Cardiac muscle cell (in vitro differentiated cells and primary cell): ENCODE measurements at places on chromosomes 12 and 14. TPM values are rescaled to one million over a fixed set of nuclear protein-coding genes. Genes with fewer than 3 reads are reported as not detected.

- DNase-seq = no peak
Measured at GRCh38 chr14:70721542-70721941, 79.8 kb downstream of the TTC9 start.

- no peak for DNase-seq
Measured at GRCh38 chr14:22113401-22113800, 439.8 kb upstream of the OR4E1 start.

The MBIP gene
- total RNA-seq = 12.6 and 13.1 TPM in 2 replicates

The RIN3 gene
- 0.81 and 5.4 TPM in 2 replicates for total RNA-seq

DNA sequence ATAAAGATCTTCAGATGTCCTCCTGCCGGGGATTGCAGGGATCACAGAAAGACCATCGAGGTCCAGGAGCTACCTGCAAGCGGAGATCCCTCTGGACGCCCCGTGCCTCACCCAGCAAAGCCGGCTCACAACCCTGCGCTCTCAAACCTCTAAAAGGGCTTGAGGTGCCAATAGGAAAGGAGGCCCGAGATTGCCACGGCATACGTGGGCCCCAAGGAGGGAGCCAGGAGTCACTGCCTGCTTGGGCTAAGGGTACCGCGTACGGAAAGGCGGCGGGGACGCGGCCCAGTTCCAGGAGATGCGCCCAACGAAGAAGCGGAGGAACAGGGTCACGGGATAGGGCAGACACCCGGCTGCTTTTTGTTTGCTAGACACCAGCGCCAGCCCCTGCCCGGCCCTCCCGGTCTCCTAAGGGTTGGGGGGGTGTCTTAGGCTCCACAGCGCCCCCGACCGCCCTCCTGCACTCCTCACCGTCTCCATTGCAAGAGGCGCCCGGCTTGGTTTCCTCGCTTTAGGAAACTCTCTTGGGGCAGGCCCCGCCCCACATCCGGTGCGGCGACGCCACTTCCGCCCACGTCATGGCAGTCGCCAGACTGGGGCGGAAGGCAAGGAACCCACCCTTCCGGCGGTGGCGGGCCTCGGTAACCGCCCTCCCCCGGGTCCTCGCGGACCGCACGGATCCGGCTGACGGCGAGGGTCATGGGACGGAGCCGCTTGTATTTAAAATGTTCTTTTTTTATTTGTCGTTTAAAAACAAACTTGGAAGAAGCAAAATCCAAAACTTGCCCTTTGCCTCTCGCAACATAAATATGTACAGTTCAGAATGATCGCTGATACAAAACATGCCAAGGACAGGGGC is at the start of gene PRKAG1:
Gene PRKAG1 (minus strand): TSS at position 516 of the 859 bp plus-strand sequence. CDS start 36 bp downstream, at position 480.
- DNase-seq = peak; percentile 99

The ELK3 gene
- 5.1 and 9.6 TPM in 2 replicates for total RNA-seq

DNA sequence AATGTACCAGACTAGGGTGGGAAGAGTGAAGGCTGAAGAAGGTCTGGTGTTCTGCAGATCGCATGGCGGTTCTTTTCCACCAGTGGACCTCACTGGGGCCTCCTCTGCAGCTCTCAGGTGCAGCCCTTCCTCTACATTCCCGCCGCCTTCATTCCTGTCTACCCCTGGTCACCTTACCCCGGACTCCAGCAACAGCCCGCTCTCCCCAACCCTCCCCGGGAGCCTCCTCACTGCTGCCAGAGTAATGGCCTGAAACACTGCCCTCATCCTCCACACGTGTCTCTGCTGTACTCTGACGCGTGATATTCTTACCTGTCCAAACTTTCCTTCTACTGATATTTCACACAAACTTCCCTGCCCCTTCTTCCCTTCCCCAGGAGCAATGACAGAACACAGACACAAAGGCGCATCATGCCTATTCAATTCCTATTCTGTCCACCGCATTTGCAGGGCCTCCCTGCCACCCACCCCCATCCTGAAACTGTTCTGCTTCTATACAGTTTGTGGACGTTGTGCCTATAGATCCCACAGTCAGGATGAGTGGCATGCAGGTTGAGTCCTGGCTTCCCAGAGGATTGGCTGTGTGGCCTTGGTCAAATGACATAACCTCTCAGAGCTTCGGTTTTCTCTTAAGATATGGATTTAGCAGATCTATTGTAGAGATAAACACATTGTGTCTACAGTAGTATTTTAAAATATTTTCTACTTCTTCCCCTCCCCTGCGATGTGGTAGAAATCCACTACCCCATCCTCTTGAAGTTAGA is 1.7 kb upstream of the NUAK1 start:
- no peak for DNase-seq

GRCh38 chr12:90304231-90304630 is 595.6 kb upstream of the ATP2B1 start:
- no peak for DNase-seq

GRCh38 chr14:33643426-33644181 is 307.3 kb downstream of the EGLN3 start:
- DNase-seq = no peak

The SLC7A8 gene
- 9.2 and 14.1 TPM in 2 replicates for total RNA-seq

The ZDHHC22 gene
- 0.12 and 0.25 TPM in 2 replicates for total RNA-seq

The ESYT1 gene
- total RNA-seq = 103 and 107 TPM in 2 replicates

DNA sequence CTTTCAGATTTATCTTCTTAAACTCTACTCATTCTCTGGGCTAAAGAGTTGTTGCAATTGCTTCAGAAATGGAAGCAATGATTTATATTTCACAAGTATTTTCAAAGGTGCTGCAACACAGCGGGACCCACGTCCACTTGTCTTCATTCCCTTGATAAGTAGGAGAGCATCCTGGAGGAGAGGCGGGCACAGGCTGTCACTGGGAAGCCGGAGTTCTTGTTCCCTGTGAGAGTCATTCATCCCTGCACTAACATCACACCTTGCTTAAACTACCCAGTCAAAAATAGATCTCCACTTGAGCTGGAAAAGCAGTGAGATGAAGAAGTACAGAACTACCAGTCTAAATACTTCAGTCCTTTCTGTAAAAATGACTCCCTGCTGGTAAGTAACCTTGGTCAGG is 160.5 kb upstream of the RASSF8 start:
- no peak for DNase-seq

The AKAP6 gene
- 21.8 and 23.1 TPM in 2 replicates for total RNA-seq

DNA sequence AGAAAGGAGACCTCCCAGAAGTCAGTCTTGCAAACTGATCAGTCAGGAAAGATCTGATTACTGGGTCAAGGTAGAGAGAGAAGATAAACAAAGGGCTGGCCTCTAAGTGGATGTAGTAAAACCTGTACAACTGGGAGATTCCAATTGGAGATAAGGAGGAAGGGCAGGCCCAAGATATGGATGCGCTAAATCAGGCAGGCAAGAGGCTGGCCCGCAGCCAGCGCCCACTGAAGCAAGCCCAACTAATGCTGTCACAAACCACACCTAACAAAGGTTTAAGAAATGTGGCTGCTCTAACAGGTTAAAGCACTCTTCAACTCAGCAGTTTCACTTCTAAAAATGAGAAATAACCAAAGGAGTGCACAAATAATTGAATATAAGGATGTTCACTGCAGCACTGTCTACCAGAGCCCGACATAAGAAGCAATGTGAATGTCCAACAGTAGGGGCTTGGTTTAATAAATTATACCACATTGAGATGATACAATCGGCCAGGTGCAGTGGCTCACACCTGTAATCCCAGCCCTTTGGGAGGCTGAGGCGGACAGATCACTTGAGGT is 4.7 kb downstream of the GLTP start:
- DNase-seq = no peak

GRCh38 chr12:83468988-83469908 is 782.5 kb downstream of the TMTC2 start:
- DNase-seq = no peak

DNA sequence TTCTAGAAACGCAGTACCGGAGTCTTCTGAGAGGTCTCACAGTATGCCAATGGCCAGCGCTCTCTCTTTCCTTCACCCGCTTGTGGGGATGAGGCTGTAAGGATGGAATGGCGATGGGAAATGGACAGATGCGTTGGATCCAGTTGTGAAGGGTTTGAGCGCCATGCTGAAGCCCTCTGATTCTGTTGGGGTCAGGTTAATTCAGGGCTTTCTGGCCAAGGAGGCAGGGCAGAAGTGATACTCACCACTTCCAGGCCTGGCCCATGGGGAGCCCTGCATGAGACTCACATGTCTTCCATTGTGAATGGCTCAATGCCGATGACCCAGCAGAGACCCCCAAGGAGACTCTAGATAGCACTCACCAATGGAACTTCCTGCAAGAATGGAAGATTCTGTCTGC is 114.3 kb downstream of the BCL11B start:
- DNase-seq = no peak

- no peak for DNase-seq
Measured at GRCh38 chr12:119915894-119916510, 38.9 kb upstream of the CIT start.

The CCDC177 gene
- total RNA-seq = 0.07 TPM in 1 of 2 replicates, not detected in the other

DNA sequence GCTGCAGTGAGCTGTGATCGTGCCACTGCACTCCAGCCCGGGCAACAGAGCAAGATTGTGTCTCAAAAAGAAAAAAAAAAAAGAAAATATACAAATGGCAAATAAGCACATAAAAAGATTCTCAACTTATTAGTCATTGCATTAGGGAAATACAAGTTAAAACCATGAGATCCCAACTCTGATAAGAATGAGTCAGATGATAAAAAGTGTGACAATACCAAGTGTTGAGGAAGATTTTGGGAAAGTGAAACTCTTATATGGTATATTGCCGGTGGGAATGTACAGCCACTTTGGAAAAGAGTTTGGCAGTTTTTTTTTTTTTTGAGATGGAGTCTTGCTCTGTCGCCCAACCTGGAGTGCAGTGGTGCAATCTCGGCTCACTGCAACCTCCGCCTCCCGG is 7.6 kb upstream of the PRPF40B start:
- no peak for DNase-seq

- peak; percentile 76 for DNase-seq
Measured at GRCh38 chr14:34536951-34537676, 2.4 kb downstream of the EAPP start.

DNA sequence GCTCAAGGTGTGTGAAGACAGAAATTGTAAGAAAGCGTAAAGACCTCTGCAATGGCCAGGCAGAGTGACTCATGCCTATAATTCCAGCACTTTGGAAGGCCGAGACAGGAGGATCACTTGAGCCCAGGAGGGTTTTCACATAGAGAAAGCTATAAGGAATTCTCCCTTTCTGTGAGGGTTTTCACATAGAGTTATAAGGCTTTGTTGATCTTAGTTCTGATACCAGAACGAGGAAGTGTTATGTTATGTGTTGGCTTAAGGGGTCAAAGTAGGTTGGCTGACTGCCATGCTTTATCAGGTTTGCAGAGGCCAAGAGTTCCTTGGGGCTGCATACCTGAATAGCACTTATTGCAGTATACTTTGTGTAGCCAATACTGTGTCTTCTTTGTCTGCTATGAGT is 139.1 kb downstream of the ERC1 start:
- peak; percentile 38 for DNase-seq

DNA sequence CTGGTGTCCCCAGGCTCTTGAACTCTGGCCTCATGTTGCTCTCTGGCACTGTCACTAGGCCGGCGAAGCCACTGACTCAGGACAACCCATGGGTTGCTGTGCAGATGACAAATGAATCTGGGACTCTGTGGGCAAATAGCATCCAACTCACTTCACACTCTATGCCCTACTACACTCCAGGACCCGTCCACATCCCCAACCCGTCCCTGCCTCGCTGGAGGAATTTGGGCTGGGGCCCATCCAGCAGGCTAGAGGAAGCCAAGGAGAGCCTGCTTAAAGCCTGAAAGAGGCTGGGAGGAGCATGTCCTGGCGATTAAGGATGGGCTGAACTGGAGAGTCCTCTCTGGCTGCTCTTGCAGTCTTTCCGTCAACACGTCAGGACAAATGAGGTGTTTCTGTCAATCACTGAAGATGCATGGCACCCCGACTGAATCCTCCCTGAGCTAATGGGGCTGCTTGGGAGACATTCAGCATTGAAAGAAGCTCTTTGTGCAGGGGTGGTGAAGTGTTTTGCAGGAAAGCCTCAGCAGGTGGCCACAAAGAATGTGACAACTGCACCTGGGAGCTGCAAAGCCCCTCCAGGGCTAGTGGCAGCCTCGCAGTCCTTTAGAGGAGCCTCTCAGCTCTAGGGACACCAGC is 71.7 kb downstream of the ANO2 start:
- DNase-seq = no peak

The RHOJ gene
- total RNA-seq = 0.18 TPM in 1 of 2 replicates, not detected in the other

The PTPRB gene
- 0.21 and 0.25 TPM in 2 replicates for total RNA-seq

DNA sequence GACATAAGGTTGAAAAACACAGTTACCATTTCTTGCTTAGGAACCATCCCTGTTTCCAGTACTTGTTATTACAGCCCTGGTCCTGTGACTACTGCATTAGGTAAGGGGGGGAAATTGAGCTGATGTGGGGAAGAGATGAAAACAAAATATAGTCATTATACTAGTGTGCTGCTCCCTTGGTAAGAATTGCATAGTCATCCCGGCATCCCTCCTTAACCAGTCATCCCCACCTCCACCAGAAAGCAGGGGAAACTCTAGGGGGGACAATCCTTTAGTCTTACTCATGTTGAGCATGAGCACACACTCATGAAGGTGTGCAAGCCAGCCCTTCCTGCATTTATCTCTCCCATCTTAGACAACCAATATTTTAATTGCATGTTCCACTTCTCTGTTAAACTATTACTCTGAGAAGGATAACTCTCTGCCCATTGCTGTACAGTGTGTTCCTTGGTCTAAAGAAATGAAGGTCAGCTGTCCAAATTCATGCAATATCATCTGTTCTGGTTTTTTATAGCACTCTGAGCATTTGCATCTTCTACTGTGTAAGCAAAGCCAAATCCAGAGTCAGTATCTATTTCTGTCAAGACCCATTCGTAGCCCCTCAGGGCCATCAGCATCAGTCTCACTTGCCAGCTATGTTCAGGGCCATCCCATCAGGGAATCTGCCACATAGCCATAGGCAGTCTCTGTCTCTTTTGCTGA is 46.8 kb downstream of the TMEM30B start:
- DNase-seq = no peak

The CYP27B1 gene
- total RNA-seq = 0.07 and 1.3 TPM in 2 replicates

DNA sequence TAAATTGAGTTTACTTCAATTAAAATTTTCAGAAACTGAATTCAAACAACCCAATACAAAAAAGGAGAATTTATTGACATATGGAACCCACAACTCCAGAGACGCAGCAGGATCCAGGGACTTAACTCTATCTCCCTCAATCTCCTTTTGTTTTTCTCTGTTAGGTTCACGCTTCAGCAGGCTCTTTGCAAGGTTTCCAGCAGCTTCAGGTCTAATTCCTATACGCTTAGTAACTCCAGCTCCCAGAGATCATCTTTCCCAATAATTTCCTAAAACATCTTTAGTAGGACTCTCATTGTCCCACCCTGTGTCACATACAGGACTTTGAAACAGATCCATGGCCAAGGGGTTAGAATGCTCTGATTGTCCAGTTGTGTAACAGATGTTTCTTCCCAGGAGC is 175.2 kb downstream of the RMST start:
- DNase-seq = no peak

GRCh38 chr14:55116246-55117030 is 12.6 kb upstream of the LGALS3 start:
- no peak for DNase-seq

The SLC39A2 gene
- total RNA-seq = 0.14 TPM in 1 of 2 replicates, not detected in the other
